ENCODE measurements at places on chromosomes 2 and 18. TPM values are rescaled to one million over a fixed set of nuclear protein-coding genes. Genes with fewer than 3 reads are reported as not detected.

GRCh38 chr18:6414118-6414722 lies 491 bp downstream of the L3MBTL4 start:
- peak; percentile 74 for DNase-seq

GRCh38 chr18:55763298-55763697 lies 175.3 kb upstream of the TCF4 start:
- DNase-seq: no peak

Gene MROH2A
- not detected for polyA plus RNA-seq

Gene ALPI
- not detected for polyA plus RNA-seq

All from right cardiac atrium (tissue), 5 donors.